ENCODE measurements at places on chromosomes 11 and 22. TPM values are rescaled to one million over a fixed set of nuclear protein-coding genes. Genes with fewer than 3 reads are reported as not detected.
A peak's percentile ranks its signal among the peaks of the same experiment; 100 is the strongest.

DDIAS gene
- polyA plus RNA-seq: 4.9 TPM

MAFF gene
- 12.5 TPM for polyA plus RNA-seq

SMIM35 gene
- polyA plus RNA-seq: 0.31 TPM

CRYBA4 gene
- 0.87 TPM for polyA plus RNA-seq

GAL3ST1 gene
- 9.3 TPM for polyA plus RNA-seq

SGSM1 gene
- 4.7 TPM for polyA plus RNA-seq

KCNJ5 gene
- 11.9 TPM for polyA plus RNA-seq

TSSK2 gene
- polyA plus RNA-seq: not detected

MUC2 gene
- 0.03 TPM for polyA plus RNA-seq

XKR3 gene
- polyA plus RNA-seq: not detected

MYBPC3 gene
- polyA plus RNA-seq: 0.09 TPM

KCNA4 gene
- 4.5 TPM for polyA plus RNA-seq

MS4A3 gene
- polyA plus RNA-seq: 1.3 TPM

OR51B5 gene
- 0.83 TPM for polyA plus RNA-seq

SCARF2 gene
- 15.8 TPM for polyA plus RNA-seq

OSM gene
- 0.17 TPM for polyA plus RNA-seq

PYGM gene
- polyA plus RNA-seq: 3.5 TPM

ATF4 gene
- polyA plus RNA-seq: 309 TPM

MYEOV gene
- 0.44 TPM for polyA plus RNA-seq

DNA sequence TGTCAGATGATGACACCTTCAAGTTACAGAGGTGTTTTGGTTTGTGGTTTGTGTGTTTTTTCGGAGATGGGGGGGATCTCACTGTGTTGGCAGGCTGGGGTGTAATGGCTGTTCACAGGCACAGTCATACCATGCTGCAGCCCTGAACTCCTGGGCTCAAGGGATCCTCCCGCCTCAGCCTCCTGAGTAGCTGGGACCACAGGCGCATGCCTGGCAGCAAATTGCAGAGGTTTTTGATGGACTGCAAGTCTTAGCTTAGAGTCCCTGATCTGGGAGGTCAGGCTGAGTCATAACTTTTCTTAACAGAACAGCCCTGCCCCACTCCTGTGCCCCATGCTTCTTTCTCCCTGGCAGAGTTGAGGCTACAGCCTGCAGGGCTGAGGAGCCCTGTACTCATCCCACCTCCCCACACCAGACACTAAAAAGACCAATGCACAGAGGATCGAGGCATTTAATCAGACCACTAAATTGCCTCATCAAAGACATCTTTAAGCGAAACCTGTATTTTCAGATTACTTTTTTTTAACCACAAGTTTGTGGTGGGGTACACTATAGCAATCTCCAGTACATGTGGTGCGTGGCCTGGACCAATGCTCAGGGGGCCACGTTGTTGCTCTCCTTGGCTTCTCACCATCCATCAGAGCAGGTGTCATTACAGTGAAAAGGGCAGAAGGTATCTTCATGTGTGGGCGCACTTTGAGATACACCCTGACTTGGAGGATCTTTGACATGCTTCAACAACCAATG, 17.1 kb upstream of the ADORA2A start:
- no peak for DNase-seq

DNA sequence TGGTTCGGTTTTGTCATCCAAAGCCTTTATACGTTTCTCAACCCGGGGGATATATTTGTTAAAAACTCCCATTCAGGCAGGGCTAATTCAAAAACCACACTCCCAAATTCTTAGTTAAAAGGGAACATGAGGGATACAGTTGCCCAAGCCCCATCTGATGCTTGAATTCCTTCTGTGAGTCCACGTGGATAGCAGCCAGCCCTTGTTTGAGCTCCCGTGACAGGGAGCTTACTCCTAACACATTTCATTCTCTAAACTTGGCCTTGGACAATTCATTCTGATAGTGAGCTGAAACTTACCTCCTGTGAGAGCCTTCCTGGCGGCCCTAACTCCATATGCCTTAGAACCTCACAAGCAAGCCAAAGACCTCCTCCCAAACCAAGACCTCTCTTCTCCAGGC, 357.5 kb downstream of the TENM4 start:
- no peak for DNase-seq

- no peak for DNase-seq
Observed at GRCh38 chr11:62433141-62433903, 14.5 kb downstream of the SCGB1A1 start.

DNA sequence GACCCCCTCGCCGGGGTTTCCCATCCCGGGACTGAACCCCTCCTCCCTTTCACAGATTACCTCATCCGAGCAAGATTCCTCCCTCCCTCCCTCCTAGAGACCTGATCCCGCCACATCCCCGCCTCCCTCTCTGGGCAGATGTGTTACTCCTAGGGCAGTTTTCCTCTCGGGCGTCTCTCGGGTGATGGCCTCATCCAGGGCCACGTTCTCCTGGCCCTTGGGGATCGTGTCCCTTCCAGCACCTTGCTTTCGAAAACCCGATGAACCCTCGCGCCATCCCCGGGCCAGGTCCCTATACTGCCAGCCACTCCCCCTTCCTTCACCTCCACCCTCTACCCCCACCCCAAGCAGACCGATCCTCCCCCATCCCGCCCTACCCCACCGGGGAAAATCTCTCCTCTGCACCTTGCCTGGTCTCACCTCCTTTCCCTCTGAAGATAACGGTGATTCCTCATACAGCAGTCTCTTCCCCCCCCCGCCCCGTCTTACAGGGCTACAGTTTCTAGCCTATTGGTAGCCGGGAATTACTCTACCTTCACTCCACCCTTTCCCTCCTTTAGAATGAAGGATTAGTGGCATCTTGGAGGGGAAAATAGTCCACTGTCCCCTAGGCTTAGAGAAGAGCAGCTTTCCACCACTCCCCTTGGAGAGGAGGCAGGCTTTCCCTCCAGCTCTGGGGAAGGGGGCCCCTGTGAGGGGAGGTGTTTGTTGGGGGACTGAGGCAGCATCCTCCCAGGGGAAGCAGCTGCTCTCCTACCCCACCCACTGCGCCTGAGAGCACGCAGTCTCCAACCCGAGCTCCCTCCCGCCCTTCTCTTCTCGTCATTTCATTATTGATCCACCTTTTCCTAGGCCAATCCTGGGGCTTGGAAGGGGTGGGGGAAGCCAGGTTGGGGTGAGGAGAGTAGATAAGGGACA, 1.2 kb downstream of the KMT2A start:
- DNase-seq: no peak

GRCh38 chr11:14857621-14858020, 34.4 kb downstream of the CYP2R1 start:
- DNase-seq: no peak

DNA sequence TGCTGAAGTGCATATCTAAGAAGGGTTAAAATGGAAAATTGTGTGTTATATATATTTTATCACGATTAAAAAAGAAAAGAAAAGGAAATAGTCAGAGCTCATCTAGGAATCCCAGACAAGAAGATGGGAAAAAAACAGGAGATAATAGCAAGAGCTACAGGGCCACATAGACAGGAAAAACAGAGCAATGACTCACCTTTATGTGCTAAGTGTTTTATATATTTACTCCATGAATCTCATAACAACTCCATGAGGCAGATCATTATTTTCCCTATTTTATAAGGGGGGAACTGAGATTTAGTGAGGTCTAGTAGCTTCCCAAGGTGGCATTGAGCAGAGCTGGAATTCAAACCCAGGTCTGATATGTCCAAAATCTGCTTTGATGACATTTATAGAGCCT, 18.1 kb upstream of the ELF5 start:
- DNase-seq: no peak

DNA sequence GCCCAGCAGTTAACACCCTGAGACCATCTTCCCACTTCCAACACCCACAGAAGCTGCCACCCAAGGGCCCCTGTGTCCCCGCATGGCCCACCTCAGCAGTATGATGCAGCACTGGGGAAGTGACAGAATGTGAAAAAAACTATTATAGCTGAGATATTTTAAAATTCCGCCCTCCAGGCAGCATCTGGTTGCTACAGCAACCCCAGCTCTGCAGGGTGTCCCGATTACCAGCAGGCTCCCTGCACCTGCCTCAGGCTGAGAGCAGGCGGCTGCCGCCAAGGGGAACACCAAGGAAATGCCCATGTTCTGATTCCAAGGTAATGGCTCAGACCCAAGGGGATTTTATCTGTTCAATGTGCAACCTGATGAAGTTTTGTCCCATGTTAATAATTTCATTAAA, 10.5 kb upstream of the TMEM121B start:
- DNase-seq: no peak

- DNase-seq: peak; percentile 30
Observed at GRCh38 chr22:44574057-44574639, 76.1 kb upstream of the RTL6 start.

DNA sequence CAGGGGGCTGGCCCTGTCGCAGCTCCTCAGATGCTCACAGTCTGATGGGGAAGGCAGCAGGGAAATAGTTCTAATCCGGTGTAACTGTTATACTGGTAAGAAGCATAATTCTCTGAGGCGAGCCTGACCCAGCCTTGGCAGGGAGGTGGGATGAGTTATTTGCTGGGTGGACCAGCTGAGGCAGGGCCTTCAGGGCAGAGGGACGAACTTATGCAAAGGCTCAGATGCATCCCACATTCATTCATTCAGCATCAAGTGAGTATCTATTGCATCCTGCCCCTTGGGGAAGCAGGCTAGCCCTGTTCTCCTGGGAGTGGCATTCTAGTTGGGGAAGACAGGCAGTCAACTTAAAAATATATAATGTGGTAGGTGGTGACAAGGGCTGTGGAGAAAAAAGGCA, 13.6 kb upstream of the SREBF2 start:
- no peak for DNase-seq

- no peak for DNase-seq
Observed at GRCh38 chr22:30314915-30315314, 11.8 kb downstream of the TBC1D10A start.

DNA sequence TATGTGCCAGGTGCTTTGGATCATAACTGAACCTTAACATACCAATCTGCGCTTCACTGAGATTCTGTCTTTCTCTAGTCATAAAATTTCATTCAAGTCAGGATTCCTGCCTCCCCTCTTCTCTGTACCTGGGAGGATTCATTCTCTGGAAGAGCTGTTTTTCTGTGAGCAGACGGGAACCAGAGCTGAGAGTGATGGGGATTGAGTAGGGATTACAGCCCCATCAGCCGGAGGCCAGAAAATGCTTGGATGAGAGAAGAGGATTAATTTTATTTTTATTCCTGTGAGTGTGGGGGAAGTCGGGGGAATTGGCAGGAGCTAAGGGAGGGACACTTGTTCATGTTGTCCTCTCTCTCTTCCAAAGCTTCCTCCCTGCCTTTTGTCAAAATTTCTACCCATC, 4.7 kb downstream of the STX3 start:
- DNase-seq: no peak

GRCh38 chr11:11923828-11924227, 82.1 kb downstream of the USP47 start:
- no peak for DNase-seq

GRCh38 chr11:93935826-93936225, 85.3 kb upstream of the HEPHL1 start:
- DNase-seq: no peak

- DNase-seq: no peak
Observed at GRCh38 chr11:94895971-94896370, 77.4 kb downstream of the CWC15 start.

- DNase-seq: no peak
Observed at GRCh38 chr11:23497040-23497439, 636.8 kb upstream of the CCDC179 start.

DNA sequence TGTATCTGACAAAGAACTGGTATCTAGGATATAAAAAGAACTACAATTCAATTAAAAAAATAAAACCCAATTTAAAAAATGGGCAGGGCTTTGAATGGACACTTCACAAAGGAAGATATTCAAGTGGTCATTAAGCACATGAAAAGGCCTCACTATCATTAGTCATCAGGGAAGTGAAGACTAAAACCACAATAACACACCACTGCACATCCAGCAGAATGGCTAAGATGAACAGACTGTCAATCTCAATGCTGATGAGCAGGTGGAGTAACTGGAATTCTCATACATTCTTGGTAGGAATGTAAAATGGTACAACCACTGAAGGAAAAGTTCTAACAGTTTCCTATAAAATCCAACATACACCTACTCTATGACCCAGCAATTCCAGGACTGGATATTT, 8.9 kb downstream of the HPS4 start:
- no peak for DNase-seq

DNA sequence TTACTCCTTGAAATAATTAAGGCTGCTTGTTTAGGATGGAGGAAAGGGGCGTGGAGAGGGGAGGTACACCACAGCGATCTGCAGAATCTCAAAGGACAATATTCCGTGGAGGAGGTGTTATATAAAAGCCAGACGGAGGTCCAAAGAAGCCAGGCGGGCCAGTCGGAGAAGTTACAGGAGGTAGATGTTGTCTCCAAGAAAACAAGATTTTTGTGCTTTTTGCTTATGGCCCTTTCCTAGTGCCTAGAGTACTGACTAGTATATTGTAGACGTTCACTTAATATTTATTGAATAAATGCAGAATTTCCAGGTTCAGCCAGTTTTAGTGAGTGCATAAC, 761 bp downstream of the ZDHHC13 start:
- DNase-seq: no peak

DNA sequence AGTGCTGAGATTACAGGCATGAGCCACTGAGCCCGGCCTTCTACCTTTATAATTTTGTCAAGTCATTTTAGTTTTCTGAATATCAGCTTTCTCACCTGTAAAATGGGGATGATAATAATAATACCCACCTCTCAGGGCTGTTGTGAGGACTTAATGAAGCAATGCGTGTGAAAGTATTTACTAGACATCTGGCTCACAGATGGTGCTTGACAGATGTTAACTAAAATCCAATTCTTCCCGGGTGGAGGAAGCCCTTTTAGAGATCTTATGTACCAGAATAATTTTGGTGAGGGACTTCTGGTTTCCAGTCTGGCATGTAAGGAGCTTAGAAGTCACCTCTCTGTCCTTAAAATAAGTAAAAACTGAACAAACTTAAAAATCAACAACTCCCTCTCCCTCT, 43.7 kb upstream of the NUP160 start:
- DNase-seq: no peak

- peak; percentile 53 for DNase-seq
Observed at GRCh38 chr22:49530671-49531367, 296.9 kb downstream of the BRD1 start.

GRCh38 chr11:26622181-26622580, 50.1 kb upstream of the MUC15 start:
- no peak for DNase-seq

DNA sequence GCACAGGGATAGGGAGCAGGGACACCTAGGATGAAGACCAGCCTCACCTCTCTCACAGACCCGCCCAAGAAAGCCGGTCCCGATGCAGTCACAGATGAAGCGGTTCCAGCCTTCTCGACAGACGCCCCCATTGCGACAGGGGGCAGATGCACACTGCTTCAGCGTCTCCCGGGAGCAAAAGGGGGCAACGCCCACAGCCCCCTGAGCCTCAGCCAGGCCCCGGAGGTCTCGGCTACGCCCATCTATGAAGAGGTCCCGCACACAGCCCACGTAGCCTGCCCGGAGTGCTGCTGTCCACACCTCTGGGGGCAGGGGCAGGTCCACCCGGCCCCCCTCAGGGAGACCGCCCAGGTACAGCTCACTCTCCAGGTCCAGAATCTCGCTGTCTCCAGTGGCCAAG, 62.3 kb downstream of the NRXN2 start:
- DNase-seq: no peak

DNA sequence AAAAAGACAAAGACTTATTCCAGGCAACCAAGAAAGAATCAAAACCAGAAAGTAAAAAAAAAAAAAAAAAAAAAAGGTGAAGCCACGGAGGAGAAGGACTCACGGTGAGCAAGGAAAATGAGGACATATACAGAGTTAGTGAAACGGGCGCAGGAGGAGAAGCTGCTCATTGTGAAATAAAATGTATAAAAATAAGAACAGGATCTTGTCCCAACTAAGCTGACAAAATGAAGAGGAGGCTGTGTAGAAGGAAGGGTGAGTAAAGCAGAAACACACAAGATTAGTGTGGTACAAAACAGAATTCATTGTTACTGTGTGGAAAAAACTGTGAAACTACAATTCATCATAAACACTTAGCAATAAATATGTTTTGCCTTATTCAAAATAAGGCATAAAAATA, 7.6 kb downstream of the IL17REL start:
- no peak for DNase-seq
